Activated T-cell treated with anti-CD3 and anti-CD28 coated beads, Interleukin-2, amount 50 U/mL, for 72 hours (primary cell): ENCODE measurements at places on chromosomes 3 and 15.

- H3K27me3 ChIP-seq = peaks cover 29% of the 10 kb centered on the region
- H3K36me3 ChIP-seq = no peaks in the 10 kb centered on the region
- peaks cover 6% of the 10 kb centered on the region for H3K4me1 ChIP-seq
- DNase-seq = no peak
- H3K27ac ChIP-seq = no peak overlapping the region
- H3K4me3 ChIP-seq = no peak overlapping the region
These were observed 85.8 kb downstream of the KCNAB1 start for GRCh38 chr3:156206157-156206556.

GRCh38 chr3:90261481-90262433, 1154.3 kb downstream of the EPHA3 start:
- no peaks in the 10 kb centered on the region for H3K4me1 ChIP-seq
- peaks cover 3% of the 10 kb centered on the region for H3K36me3 ChIP-seq
- no peaks in the 10 kb centered on the region for H3K27me3 ChIP-seq
- H3K27ac ChIP-seq = no peak overlapping the region
- DNase-seq = no peak

- H3K4me1 ChIP-seq = no peaks in the 10 kb centered on the region
- no peaks in the 10 kb centered on the region for H3K27me3 ChIP-seq
- no peak overlapping the region for H3K27ac ChIP-seq
- no peak overlapping the region for H3K4me3 ChIP-seq
These were observed 48.9 kb downstream of the ABCC5 start for GRCh38 chr3:183968666-183969245.

DNA sequence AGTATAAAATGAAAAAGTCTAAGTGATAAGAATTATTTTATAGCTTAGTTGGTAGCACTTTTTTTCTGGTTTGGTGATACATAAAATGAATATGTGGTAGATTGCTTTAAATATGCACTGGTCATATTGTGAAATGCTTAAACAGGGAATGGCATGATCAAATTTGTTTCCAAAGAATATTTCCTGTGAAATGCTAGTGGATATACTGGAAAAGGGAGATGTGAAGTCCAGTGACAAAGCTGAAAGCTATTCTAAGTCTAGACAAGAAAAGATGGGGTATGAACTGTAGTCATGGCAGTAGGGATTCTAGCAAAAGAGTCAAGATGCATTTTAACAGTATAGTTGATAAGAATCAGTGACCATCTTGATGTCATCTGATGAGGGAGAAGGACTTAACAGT, 98.9 kb upstream of the MME start:
- H3K4me3 ChIP-seq = no peak overlapping the region
- no peaks in the 10 kb centered on the region for H3K36me3 ChIP-seq
- H3K27ac ChIP-seq = no peak overlapping the region
- no peaks in the 10 kb centered on the region for H3K27me3 ChIP-seq
- DNase-seq = no peak
- H3K4me1 ChIP-seq = no peaks in the 10 kb centered on the region
